ENCODE measurements at places on chromosomes 6 and 20. TPM values are rescaled to one million over a fixed set of nuclear protein-coding genes. Genes with fewer than 3 reads are reported as not detected.

DNA sequence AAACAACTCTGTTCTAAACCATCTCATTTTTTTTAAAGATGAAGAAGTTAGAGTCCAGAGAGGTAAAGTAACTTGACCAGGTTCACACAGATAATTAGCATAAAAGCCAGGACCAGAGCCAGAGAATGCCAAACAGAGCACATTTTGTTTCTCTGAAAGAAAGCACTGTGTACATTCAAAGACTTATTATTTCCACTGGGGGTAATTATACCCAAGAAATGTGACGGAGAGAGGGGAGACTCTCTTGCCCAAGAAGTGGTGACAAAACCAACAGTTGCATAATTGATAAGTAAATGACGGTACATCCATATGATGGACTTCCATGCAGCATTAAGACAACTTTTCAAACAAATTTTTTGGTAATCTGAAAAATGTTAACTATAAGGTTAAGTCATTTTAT, 111.6 kb downstream of the RTN4IP1 start:
- DNase-seq = no peak

Gene PRR3
- polyA plus RNA-seq = 5.4 TPM

Gene ESR1
- polyA plus RNA-seq = 0.77 TPM

DNA sequence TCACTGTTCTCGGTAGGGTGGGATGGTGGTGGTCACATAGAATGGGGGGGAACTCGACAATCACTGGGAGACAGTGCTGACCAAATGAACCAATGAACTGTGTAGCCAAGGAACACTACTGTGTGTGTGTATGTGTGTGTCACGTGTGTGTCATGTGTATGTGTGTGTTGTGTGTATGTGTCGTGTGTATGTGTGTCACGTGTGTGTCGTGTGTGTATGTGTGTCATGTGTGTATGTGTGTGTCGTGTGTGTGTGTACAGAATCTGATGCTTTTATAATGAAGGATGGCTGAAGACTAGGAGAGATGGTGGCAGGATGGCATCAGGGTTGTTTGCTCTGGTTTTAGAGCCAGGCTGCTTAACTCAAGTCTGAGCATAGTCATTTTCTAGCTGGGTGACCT, 99.1 kb upstream of the DUSP22 start:
- no peak for DNase-seq

Gene TCF21
- not detected for polyA plus RNA-seq

GRCh38 chr6:159221486-159222170, 52.4 kb downstream of the FNDC1 start:
- DNase-seq = no peak

Gene RNF217
- 40.4 TPM for polyA plus RNA-seq

Gene BPIFA3
- not detected for polyA plus RNA-seq

DNA sequence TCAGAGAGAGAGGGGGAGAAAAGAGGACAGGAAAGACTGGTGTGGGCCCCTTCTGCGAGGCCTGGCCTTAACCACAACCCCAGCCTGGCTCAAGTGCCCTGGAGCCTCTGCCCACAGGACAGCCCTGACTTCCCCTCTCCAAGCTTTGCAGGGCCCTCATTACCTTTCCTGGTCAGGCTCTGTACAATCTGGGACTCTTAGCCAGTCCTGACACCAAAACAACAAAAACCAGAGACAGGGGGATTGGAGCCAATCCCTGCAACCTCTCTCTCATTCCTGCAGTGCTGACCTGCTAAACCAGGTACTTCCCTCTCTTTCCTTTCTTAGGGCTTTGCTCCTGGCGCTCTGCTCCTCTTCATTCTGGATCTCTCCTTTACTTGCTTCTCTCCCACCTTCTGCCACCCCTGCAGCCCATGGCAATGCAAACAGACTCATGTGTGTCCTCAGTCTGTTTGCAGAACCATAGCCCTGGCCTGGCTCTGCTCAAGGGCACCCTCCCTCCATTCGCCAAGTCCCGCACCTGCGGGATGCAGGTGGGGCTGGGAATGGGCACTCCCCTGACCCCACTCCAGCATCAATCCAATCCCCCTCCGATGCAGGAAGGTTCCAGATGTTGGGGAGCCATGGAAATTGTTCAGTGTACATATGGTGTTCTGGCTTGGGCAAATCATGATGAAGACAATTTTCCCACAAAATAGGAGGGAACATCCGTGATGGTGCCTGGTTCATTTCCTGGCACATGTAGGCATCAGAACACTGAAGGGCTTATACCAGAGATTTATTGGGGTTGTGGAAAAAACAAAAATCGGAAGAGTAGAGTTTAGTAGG, 38.1 kb downstream of the RPP40 start:
- DNase-seq = no peak

DNA sequence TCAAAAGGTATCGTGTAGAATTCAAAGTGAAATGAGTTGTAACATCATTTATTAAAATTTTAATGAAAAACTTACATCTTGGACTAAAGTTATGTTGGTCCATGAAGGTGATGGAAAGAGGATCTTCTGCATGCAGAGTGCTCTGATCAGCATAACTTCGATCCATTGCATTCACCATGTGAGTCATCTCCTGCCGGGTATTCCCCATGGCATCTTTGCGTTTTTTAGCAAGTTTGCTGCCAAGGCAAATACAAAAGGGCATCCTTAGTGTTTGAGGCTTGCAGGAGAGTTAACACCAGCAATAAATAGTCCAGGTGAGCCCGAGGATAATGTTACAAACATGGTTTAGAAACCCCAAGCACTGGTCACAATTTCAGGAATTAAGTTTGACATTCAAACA, 104.2 kb upstream of the THEMIS start:
- DNase-seq = no peak

- DNase-seq = no peak
Measured at GRCh38 chr6:25866011-25866410, 8.0 kb downstream of the SLC17A3 start.

DNA sequence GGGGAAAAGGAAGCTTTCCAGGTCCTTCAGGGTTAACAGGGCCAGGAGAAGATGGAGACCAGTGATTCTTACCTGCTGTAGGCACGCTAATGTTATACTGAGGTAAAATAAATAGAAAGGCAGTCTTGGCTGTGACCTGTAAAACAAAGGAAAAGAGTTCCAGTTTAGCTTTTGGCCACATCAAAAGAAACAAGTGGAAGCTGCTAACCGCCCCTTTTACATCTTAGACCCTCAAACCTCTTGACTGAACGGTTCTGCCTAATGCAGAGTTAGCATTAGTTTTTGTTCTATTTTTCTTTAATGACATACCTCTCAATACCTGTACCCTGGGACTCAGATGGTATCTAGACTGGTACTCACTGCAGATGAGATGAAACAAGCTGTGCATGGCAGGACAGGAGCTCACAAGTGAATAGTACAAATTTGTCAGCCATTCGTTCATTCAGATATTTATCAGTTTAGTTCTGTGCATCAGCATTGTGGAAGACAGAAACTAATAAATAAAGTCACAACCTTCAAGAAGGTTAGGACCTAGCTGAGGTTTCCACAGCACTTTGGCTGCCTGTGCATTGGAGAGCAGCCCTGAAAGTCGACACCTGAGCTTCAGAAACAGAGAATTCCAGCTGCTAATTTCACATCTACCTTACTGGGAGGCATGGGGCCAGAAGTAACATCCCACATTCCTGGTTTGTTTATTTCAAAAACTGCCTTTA, 41.0 kb downstream of the TRAM2 start:
- DNase-seq = no peak

DNA sequence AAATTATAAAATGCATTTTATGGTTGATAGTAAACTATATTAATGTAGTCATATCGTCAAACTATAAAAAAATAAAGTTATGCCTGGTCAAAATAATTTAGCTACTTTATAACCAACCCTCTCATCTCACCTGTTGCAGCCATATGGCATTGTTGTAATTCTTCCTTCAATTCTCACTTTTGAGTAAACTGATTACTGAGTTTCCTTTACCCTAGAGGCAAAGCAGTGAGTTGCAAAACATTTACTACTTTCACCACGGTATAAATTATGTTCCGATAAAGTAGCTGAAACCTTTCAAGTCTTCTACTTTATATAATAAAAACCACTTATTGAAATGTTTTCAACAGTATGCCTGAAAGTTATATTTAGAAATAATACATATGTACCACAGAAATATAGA, 113.8 kb downstream of the AHI1 start:
- DNase-seq = no peak

Gene SSR1
- polyA plus RNA-seq = 188 TPM

GRCh38 chr6:167007985-167008384, 8.8 kb downstream of the CEP43 start:
- no peak for DNase-seq

Gene ULBP1
- 2.2 TPM for polyA plus RNA-seq

DNA sequence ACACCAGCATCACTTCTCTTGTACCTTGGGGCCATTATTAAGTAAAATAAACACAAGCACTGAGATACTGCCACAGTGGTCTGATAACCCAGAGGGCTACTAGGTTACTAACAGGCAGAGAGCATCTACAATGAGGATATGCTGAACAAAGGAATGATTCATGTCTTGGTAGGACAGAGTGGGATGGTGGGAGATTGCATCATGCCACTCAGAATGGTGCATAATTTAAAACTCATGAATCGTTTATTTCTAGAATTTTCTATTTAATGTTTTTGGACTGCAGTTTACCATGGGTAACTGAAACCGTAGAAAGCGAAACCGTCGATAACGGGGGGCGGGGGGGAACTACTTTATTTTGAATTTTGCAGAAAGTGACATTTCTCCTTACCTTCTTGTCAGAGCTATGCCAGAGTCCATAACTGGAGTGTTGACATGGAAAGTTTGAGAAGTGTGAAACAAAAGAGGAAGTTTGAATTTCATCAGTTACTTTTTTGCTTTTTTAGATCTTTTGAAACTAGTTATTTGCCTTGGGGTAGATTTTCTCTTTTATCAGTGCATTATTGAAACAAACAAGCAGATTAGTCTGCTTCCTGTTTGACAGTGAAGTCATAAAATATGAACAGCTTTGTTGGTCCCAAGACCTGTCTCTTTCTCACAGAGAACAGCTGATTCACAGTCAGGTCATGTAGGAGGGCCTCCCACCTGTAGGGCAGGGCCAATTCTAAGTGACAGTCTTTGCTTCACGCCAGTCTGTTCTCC, 124.9 kb downstream of the KLHL32 start:
- DNase-seq = no peak

- no peak for DNase-seq
Measured at GRCh38 chr6:35406711-35407485, 45.2 kb upstream of the FANCE start.

Gene RBPJL
- not detected for polyA plus RNA-seq

Gene MED20
- 34.0 TPM for polyA plus RNA-seq

Gene CLVS2
- not detected for polyA plus RNA-seq

Gene GJA10
- polyA plus RNA-seq = not detected

GRCh38 chr20:8361779-8362178, 229.7 kb downstream of the PLCB1 start:
- no peak for DNase-seq

GRCh38 chr20:5195655-5196054, 68.8 kb downstream of the CDS2 start:
- DNase-seq = no peak

- DNase-seq = no peak
Measured at GRCh38 chr20:16063881-16064280, 509.4 kb downstream of the KIF16B start.

GRCh38 chr20:8470156-8470555, 338.1 kb downstream of the PLCB1 start:
- DNase-seq = no peak

GRCh38 chr6:75893776-75894152, 144.7 kb downstream of the MYO6 start:
- DNase-seq = no peak

DNA sequence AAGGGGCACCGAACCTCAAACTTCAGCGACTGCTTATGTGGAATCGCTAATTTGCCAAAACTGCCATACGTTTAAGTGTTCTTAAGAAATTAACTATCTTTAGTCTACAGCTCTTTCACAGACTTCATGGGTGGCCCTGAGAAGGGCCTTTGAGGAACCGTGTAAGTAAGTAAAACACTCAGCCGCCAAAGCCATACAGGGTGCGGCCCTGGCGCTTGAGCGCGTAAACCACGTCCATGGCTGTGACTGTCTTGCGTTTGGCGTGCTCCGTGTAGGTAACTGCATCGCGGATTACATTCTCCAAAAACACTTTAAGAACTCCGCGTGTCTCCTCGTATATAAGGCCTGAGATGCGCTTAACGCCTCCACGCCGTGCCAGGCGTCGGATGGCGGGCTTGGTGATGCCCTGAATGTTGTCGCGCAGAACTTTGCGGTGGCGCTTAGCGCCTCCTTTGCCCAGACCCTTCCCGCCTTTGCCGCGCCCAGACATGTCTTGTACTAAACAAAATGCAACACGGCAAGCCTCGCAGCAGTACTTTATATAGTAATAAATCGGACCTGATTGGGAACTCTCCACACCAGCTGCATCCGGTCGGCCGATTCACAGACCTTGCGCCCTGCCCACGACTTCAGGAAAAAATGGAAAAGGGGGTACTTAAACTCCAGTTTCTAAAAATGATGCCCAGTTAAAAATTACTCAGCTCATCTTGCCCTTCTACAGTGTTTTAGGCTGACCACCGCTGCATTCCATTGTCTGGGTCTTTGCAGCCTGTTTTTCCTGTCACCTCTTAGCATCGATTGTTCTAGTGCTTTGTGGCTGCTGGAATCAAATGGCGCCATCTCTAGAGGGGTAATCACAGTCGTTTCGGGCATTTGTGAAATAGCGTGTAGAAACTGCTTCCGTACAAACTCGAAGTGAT, 38.9 kb downstream of the OR2B2 start:
- DNase-seq = no peak

Gene SCUBE3
- polyA plus RNA-seq = not detected

DNA sequence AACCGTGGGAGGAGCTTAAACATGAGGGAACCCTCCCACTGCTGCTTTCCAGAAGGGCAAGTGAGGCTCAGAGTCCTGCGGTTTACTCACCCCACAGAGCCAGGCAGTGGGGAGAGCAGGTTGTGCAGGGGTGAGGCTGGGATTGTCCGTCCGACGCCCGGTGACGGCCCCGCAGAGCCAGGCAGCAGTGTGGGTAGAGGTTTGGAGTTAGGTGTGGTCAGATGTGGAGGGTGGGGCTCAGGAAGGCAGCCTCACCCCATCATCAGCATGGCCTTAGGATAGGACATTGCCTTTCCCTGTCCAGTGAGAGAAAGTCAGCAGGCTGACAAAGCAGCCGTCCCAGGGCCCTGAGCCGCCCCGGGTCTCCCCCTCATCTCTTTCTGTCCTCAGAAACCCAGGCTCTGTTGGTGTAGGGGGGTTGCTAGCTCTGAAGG, 234.6 kb downstream of the DLL1 start:
- DNase-seq = no peak

DNA sequence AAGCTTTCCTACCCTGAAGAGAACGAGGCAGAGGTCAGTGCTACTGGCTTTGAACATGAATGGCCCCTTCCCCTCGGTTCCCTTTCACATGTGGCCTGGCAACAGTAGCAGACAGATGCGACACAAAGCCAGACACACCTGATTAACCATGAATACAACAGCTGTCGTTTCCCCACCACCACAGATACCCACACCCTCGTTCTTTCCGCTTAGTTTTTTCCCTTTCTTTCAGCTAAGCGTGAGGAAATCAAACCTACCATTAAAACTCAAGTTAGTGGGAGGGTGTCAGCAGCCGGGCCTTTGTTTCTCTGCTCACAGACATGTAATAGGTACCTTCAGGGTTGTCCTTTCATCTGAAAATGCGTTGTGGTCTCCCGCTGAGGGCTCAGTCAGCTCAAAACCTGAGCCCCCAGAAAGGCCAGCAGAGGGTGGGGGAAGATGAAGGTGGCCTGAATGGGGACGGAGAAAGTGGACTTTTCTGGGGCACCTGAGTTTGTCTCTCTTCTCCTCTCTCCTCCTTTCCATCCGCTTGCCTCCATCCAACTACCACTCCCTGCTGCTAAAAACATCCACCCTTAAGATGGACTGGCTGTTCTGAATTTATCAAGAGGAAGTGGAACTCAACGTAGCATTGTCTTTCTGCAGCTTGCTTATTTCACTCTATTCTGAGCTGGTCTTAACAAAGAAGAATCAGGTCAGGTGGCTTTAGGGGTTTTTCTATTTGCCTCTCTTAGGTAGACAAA, 516.6 kb upstream of the JARID2 start:
- no peak for DNase-seq

Gene RIMS4
- polyA plus RNA-seq = not detected

Gene NR2E1
- polyA plus RNA-seq = 0.04 TPM
